Airway epithelial cell (primary cell): ENCODE measurements at places on chromosomes 11 and 22. TPM values are rescaled to one million over a fixed set of nuclear protein-coding genes. Genes with fewer than 3 reads are reported as not detected.

The MYOD1 gene
- total RNA-seq, result not detected in 2 replicates

The SMIM38 gene
- not detected in 2 replicates for total RNA-seq

The OR4A5 gene
- not detected in 2 replicates for total RNA-seq

The DSCAML1 gene
- 0.05 TPM in 1 of 2 replicates, not detected in the other for total RNA-seq

The OR52H1 gene
- not detected in 2 replicates for total RNA-seq

The CRYBA4 gene
- not detected in 2 replicates for total RNA-seq

The CNTF gene
- total RNA-seq, result 0.23 and 0.92 TPM in 2 replicates

The APOL3 gene
- total RNA-seq, result not detected in 2 replicates

The CDKN1C gene
- 5.7 and 11.9 TPM in 2 replicates for total RNA-seq
